ENCODE measurements at places on chromosomes 12 and 14. TPM values are rescaled to one million over a fixed set of nuclear protein-coding genes. Genes with fewer than 3 reads are reported as not detected.

DNA sequence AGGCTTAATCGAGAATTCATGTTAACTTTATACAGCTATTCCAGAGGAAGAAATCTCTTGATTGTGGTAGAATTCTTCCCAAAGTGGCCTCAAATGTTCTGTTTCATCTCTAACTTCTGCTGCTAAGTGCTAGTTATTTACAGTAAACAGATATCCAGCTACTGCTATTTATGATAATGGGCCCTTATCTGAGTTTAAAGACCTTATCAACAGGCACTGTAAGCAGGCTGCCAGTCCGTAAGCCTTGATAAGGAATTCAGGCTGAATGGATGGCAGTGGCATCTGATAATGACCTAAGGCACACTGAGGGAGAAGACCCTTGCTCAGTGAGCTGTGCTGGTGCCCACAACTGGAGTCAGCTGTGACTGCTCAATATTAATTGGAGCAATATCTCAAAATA, 59.0 kb downstream of the PAX9 start:
- H3K4me1 ChIP-seq: no peaks in the 10 kb centered on the region
- no peaks in the 10 kb centered on the region for H3K27me3 ChIP-seq
- H3K27ac ChIP-seq: no peak overlapping the region
- no peaks in the 10 kb centered on the region for H3K36me3 ChIP-seq

DNA sequence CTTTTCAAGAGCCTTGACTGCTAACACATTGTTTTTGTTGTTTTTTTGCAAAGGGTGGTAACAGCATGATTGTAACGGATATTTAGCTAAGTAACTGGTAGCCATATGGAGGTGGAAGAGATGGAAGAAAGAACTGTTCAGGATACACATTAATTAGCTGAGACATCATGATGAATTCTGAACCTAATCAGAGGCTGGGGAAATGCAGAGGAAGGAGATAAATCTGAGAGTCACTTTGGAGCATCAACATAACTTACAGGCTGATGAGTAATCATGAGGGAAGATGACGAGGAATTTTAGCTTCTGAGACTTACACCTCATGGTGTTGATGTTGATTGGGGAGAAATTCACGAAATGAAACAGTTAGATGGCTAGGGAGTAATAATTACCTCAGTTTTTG, 62.3 kb downstream of the NIN start:
- H3K27me3 ChIP-seq: no peaks in the 10 kb centered on the region
- H3K27ac ChIP-seq: no peak overlapping the region
- H3K4me3 ChIP-seq: no peak overlapping the region
- peaks cover 93% of the 10 kb centered on the region for H3K36me3 ChIP-seq
- H3K4me1 ChIP-seq: no peaks in the 10 kb centered on the region
- no peak for DNase-seq

DNA sequence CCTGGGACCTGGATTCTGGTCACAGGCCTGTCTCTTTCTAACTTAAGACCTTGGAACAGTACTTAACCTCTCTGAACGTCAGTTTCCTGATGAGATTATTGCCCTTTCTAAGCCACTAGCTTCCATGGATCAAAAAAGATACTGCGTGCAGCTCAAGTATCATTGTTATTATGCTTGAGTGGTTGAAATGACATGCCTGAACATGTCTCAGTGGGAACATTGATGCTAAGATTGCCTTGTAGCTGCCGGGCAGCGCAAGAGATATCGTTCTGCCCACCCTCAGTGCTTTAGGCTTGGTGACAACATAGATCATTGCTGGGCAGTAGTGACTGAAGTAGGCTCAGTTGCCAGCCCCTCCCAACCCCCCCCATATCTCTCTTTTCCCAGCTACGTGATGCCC, 131.9 kb downstream of the SMOC1 start:
- no peak overlapping the region for H3K27ac ChIP-seq
- H3K4me1 ChIP-seq: no peaks in the 10 kb centered on the region
- no peaks in the 10 kb centered on the region for H3K36me3 ChIP-seq
- no peaks in the 10 kb centered on the region for H3K27me3 ChIP-seq

- H3K4me3 ChIP-seq: peak overlapping the region; percentile 40
- H3K4me1 ChIP-seq: peaks cover 14% of the 10 kb centered on the region
- DNase-seq: no peak
- no peaks in the 10 kb centered on the region for H3K36me3 ChIP-seq
- H3K27ac ChIP-seq: peak overlapping the region; percentile 58
Measured at GRCh38 chr12:45669093-45669492, 60.4 kb upstream of the ARID2 start.

DNA sequence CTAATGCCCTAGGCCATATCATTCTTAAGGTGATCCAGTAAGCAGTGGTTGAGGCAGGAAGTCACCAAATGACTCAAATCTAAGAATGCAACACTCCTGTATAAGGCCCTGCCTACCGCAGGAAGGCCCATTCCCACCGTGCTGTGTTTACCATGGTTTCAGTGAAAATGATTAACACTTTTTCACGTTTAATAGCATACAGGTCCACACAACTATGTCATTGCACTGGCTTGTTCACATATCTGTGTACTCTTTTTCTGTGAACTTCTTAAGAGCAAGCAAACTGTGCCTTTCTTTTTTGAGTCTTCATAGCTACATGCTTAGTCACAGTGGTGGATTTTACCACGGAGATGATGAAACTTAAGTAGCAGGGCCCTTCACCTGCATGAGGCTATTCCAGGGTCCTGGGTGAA, 214.9 kb downstream of the CNTN1 start:
- H3K36me3 ChIP-seq: no peaks in the 10 kb centered on the region
- H3K4me1 ChIP-seq: no peaks in the 10 kb centered on the region
- H3K27me3 ChIP-seq: no peaks in the 10 kb centered on the region
- DNase-seq: no peak
- H3K27ac ChIP-seq: no peak overlapping the region

- H3K4me3 ChIP-seq: no peak overlapping the region
- H3K27ac ChIP-seq: no peak overlapping the region
- DNase-seq: no peak
Measured at GRCh38 chr14:68622856-68623255, 170.0 kb downstream of the ZFP36L1 start.

GRCh38 chr12:121575952-121576625, 4.7 kb downstream of the KDM2B start:
- peaks cover 39% of the 10 kb centered on the region for H3K36me3 ChIP-seq
- no peak for DNase-seq
- H3K4me1 ChIP-seq: peaks cover 30% of the 10 kb centered on the region
- no peak overlapping the region for H3K27ac ChIP-seq
- H3K27me3 ChIP-seq: no peaks in the 10 kb centered on the region

The TRPV4 gene
- total RNA-seq: not detected

The CD163 gene
- total RNA-seq: 1.1 TPM

The GLIPR1L1 gene
- not detected for total RNA-seq

The TEAD4 gene
- total RNA-seq: not detected

The ORAI1 gene
- total RNA-seq: 39.7 TPM

The TROAP gene
- total RNA-seq: 0.30 TPM
